ENCODE measurements at places on chromosomes 4 and X.

DNA sequence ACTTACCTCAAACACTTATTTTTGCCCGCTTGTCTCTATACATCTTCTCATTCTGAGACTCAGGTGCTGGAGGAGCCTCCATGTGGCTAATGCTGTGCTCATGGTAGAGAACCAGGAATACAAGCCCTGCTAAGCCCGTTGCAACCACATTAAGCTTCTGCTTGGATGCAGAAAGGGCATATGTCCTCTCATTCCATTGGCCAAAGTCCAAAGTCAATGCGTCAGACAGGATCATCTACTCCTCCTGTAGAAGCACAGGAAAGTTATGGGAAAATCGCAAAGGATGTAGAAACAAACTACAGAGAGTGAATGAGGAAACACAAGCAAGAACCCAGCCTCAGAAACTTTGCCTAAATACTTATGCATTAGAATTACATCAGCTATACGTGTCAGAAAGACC, 124.5 kb upstream of the AGA start:
- no peak for DNase-seq

- no peak for DNase-seq
Measured at GRCh38 chr4:145566768-145567167, 52.4 kb upstream of the MMAA start.

DNA sequence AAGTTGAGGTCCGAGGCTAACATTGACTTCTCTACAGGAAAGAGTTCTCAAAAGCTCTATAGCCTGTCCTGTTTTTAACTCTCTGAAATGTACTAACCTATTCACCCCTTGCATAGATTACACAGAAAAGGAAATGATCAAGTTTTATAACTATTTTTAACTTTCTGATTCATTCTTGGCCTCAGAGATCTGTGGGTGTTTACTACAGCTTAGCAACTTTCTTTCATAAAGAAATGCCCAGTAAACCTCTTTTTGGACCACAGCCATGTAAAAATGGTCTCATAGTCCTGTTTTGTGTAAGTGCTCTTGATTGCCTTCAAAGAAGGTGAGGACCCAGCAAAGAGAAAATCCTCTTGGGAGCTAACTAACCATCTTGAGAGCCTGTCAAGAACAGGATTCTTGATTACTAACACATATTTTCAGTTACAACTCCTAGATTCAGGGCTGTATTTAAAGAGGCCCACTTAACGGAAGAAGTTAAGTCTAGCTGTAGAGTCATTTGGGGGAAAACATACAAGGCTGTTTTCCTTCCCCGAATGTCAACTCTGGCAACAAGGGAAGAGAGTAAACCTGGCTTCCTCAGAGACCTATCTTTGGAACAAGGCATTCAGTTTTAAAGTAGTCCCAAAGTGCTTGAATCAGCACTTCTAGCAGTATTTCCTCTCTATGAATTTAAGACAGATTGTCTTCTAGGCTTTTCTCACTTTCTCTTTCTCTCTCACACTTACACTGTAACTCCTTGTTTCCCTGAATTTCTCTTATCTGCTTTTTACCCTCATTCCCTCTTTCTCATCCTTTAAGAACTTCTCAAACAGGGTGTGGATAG, 78.2 kb downstream of the IL21 start:
- DNase-seq, result no peak

- no peak for DNase-seq
Measured at GRCh38 chrX:8668813-8669212, 63.1 kb downstream of the ANOS1 start.

- no peak for DNase-seq
Measured at GRCh38 chr4:37889849-37890800, 759 bp upstream of the TBC1D1 start.

- DNase-seq, result no peak
Measured at GRCh38 chrX:133849676-133850075, 135.7 kb downstream of the GPC3 start.

GRCh38 chr4:6898763-6899162, 10.9 kb upstream of the TBC1D14 start:
- DNase-seq, result no peak

GRCh38 chr4:135186002-135186401, 984.4 kb upstream of the PABPC4L start:
- DNase-seq, result no peak

- DNase-seq, result no peak
Measured at GRCh38 chr4:45323453-45324058, 597.2 kb upstream of the GNPDA2 start.

- DNase-seq, result no peak
Measured at GRCh38 chr4:118825799-118826198, 10.1 kb downstream of the SEC24D start.

- no peak for DNase-seq
Measured at GRCh38 chrX:39174772-39175417, 373.6 kb downstream of the MID1IP1 start.

DNA sequence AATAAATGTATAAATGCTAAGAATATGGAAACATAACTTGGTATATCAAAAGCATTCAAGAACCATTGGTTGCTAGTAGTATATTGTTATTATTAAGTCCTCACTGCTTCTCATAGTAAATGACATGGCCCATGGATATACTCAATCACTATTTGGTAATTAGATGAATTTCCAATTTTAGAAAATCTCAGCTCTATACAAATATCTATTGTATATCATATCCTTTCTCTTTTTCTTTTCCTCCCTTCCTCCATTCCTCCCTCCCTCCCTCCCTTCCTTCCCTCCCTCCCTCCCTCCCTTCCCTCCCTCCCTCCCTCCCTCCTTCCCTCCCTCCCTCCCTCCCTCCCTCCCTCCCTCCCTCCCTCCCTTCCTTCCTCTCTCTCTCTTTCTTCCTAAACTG, 514.4 kb upstream of the LCORL start:
- no peak for DNase-seq

GRCh38 chr4:148778980-148779675, 336.9 kb upstream of the NR3C2 start:
- no peak for DNase-seq

GRCh38 chrX:78181307-78181706, 41.9 kb upstream of the TAF9B start:
- no peak for DNase-seq

DNA sequence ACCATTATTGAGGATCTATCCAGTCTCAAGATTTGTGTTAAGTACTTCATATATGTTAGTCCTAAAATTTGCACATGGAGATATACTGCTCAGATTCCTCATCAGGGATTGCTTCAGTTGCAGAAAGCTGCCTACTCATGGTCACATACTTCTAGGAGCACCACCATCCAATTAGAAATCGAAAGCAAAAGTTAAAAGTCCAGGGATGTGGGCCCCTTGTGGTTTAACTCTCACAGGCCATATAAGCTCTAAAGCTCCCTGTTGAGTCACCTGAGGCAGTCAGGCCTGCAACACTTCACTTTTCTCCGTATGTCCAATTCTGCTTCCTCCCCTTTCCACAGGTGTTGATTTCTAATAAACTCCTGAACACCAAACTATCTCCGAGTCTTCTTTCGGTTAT, 84.2 kb downstream of the CNOT6L start:
- DNase-seq, result no peak

GRCh38 chr4:47217291-47217690, 185.9 kb downstream of the GABRB1 start:
- no peak for DNase-seq

DNA sequence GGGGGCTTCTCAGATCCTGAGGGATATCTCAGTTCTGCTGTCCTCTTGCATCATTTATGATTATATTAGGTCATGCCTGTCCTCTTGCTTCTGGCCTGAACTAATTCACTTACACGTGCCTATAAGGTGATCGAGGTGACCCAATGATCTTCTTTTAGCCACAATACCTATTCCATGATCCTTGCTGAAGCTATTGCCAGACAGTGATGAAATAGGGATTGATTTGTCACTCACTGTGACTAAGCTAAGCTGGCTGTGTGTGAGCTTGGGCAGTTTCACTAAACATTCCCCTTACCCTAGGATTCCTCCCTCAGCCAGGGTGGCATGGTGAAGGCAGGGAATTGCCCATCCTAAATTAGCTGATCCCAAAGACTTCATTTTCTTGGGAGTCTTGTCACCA, 19.0 kb downstream of the HADH start:
- no peak for DNase-seq

GRCh38 chr4:163330916-163331628, 1.3 kb downstream of the NPY1R start:
- DNase-seq, result no peak

GRCh38 chr4:153204728-153205648, 745 bp downstream of the TRIM2 start:
- DNase-seq, result no peak

GRCh38 chr4:153850533-153851280, 61.8 kb upstream of the SFRP2 start:
- no peak for DNase-seq

- no peak for DNase-seq
Measured at GRCh38 chr4:8465615-8466611, 25.3 kb downstream of the TRMT44 start.

DNA sequence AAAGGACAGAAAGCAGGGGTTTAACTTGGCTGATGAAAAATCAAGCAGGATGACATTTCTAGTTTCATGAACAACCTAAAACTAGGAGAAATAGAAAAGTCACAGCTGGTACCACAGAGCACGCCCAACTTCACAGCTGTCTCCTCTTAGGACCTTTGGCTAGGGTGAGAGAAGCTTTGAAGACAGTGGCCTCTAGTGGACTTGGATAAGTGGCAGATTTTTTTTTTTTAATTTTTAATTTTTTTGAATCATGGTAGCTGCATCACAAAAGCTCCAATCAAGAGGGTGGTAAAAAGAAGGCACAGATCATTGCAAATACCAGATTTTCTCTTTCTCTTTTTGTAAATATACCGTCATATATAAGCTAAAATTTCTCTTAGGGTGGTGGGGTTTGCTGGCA, 20.2 kb upstream of the MAP3K15 start:
- no peak for DNase-seq

- no peak for DNase-seq
Measured at GRCh38 chr4:32645653-32646052, 1925.5 kb downstream of the PCDH7 start.

GRCh38 chr4:161791796-161792556, 371.8 kb downstream of the FSTL5 start:
- DNase-seq, result no peak

- no peak for DNase-seq
Measured at GRCh38 chr4:152885185-152885584, 50.9 kb upstream of the FHDC1 start.

GRCh38 chrX:150902434-150903109, 4.1 kb upstream of the CD99L2 start:
- no peak for DNase-seq

DNA sequence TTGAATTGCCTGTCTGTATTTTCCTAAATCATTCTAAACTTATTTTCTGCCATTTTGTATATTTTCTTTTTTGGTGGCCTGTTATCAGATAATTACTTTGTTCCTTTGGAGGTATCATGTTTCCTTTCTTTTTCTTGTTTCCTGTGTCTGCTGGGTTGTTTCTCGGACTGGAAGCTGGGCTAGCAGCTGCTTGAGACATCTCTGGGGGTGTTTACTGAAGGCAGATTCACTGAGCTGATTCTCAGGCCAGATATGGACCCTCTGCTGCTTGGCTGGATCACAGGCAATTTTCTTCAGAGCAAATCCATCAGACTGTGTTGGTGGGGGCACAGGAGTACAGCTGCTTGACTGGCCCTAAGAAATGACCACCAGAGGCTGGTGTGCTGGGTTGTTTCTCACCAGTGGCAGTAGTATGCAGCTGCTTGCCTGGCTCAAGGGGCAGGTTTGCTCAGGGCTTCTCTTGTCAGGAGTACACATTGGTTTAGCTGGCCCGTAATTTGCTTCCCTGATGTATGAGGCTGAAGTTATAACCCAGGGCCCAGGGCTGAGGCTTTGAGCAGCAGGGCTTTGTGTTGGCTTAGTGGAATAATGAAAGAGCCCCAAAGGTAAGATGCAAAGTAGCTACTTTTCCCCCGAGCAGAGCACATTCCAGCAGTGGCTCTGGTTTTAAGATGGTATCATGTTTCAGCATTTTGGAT, 680.6 kb downstream of the TECRL start:
- no peak for DNase-seq

DNA sequence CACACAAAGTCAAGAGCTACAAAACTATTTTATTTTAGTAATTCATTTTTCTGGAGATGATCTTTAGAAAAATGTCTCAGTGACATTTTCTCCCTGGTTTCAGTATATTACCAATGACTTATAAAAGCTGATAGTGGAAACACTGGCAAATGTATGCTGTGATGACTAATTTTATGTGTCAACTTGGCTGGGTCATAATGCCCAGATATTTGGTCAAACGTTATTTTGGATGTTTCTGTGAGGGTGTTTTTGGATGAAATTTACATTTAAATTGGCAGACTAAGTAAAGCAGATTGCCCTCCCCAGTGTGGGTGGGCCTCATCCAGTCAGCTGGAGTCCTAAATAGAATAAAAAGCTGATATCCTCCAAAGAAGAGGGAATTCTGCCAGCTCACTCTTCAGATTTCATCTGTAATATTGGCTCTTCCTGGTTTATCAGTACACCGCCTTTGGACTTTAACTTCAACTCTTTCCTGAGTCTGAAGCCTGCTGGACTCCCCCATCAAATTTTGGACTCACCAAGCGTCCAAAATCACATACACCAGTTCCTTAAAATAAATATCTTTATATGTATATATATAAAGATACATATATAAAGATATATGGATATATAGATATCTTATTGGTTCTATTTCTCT, 31.2 kb upstream of the RAB40A start:
- no peak for DNase-seq

GRCh38 chr4:151167561-151167960, 68.1 kb downstream of the RPS3A start:
- no peak for DNase-seq

GRCh38 chr4:39486221-39486804, 27.5 kb downstream of the LIAS start:
- DNase-seq, result no peak

DNA sequence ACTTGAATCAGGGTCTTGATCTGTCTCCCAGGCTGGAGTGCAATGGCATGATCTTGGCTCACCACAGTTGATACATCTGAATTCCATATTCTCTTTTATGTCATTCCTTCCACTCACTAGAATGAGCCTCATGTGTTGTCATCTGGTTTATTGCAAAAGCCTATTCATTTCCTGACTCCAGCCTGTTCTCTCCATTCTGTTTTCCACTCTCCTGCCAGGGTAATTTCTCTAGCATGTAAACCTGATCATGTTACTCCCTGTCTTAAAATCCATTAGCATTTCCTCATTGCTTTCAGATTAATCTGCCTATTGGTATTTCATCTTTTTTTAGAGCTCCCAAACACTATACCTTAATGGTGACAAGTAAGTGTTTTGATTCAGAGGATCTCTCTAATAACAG, 4.3 kb upstream of the DDX60L start:
- no peak for DNase-seq

DNA sequence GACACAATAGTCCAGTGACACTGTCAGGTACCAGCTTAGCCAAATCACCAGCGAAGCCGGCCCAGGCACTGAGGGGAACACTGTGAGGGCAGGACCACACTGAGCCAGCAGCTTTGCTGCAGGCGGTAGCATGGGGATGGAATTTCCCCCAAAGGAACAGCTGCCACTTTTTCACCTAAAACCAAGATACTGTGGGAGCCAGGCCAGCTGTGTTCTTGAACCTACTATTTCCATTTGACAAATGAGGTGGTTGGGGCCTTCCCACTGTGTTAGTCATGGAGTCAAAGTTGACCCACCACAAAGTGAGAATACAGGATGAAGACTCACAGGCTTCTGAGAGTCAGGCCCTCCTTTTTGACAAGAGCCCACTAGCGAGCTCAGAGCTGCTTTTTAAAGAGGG, 70.7 kb upstream of the SH3RF1 start:
- no peak for DNase-seq

All from stimulated activated CD8-positive, alpha-beta memory T cell treated with anti-CD3 and anti-CD28 coated beads, Interleukin-15, amount 100 ng/mL, for 1 hour (primary cell).